ENCODE measurements at places on chromosomes 1 and 21.

DNA sequence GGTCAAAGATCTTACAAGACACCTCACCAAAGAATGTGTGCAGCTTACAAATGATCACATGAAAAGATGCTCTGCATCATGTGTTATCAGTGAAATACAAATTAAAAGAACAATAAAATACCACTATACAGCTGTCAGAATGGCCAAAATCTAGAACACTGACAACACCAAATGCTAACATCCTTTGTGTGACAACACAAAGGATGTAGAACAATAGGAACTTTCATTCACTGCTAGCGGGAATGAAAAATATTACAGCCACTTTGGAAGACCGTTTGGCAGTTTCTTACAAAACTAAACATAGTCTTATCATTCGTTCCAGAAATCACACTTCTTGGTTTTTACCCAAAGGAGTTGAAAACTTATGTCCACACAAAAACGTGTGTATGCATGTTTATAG lies 20.6 kb upstream of the SELP start:
- DNase-seq, result no peak

DNA sequence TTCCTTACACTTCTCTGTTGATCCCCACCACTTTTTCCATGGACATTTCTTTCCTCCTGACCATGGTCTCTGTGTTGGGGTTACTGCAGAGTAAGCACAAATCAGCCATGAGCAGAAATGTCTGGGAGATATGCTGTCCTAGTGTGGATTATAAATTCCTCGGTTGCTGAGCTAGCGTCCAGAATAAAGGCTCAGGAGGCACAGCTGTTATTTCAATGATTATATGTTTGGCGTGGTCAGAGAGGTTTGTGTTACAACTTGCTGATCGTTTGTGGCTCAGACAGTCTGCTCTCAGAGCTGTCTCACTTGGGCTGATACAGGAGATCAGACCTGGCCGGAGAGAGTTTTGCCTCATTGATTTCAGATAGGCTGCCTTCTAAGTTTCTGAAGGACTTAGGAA lies 37.5 kb upstream of the LAMC2 start:
- no peak for DNase-seq

DNA sequence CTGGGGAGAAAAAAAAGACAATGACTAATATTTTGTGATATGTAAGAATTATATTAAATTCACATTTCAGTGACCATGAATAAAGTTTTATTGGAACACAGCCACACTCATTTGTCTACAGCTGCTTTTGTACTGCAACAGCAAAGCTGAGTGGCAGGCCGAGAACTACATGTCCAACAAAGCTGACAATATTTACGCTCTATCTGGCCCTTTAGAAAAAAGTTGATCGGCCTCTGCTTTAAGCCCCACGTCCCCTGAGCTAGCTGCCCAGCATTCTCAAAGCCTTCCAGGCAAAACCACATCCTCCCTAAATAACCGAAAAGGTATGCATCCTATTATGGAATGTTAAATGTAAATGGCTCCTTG lies 8.6 kb downstream of the SLC2A1 start:
- no peak for DNase-seq

GRCh38 chr1:67898033-67898726 lies 64.9 kb upstream of the GNG12 start:
- no peak for DNase-seq

DNA sequence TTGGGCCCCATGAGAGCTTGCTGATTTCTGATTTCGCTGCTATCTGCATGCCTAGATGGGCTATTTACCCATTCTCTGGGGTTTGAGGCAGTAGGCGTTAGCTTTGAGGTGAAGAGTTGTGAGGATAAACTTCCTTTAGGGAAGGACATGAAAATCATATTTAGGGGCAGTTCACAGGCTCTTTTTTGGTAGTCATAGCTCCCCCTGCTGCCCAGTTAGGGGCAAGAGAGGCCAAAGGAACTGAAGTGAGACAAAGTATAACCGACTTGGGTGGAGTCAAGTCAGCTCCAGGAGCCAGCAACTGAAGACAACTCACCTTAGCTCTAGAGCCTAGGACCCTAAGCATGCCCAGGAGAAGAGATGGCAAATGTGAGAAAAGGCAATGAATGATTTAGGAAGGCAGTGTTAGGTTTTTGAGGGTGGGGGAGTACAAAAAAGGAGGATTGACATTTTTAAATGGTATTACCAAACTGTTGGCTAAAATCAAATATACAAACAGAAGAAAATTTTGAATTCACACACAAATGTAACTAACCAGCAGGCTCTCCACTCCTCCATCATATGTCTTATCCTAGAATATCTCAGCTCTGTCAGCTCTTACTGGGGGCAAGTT lies 625.2 kb downstream of the LMO4 start:
- peak; percentile 51 for DNase-seq

- DNase-seq, result no peak
Observed at GRCh38 chr1:42177541-42177981, 13.0 kb upstream of the GUCA2A start.

GRCh38 chr1:30864681-30865080 lies 43.9 kb downstream of the SDC3 start:
- no peak for DNase-seq

DNA sequence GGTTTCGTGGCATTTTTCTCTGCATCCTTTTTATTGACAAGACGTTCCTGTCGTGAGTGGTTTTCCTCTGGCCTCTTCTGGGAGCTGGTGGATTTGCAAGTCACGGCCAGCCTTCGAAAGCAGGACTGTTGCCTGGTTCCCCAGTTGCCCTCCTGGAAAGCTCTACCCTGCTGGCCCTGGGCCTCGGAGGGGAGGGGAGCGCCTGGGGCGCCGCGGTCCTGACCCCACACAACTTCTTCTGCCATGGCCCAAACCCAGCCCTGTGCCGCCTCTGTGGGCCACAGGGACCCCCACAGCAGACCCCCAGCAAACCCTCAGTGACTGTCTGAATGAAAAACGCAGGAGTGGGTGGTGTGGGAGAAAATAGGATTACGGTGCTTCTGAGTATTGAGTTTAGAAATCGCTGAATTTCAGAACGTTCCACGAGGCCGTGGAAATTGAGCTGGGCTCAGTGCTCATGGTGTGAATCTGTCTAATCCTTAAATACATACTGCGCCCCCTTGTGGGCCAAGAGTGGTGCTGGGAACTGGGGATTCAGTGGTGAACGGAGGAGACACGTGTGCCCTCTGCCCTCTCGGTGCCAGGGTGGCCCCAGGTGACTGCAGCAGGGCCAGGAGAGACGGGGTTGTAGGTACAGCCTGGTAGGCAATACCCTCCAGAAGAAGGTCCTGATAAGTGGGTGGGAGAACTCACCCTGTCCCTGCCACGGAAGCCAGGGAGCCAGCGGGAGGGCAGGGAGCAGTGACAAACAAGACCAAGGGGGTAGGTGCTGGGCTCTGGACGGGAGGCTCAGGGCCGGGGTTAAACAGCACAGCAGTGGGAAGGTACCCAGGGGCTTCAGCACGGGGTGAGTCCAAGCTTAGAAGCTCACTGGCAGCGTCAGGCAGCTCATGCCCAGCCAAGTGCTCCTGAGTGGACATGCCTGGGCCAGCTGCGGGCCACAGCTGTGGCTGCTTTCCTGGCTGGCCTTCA lies 101.2 kb upstream of the COL6A1 start:
- DNase-seq, result peak; percentile 67

GRCh38 chr1:62295921-62296491 lies 23.2 kb downstream of the KANK4 start:
- DNase-seq, result peak; percentile 86

DNA sequence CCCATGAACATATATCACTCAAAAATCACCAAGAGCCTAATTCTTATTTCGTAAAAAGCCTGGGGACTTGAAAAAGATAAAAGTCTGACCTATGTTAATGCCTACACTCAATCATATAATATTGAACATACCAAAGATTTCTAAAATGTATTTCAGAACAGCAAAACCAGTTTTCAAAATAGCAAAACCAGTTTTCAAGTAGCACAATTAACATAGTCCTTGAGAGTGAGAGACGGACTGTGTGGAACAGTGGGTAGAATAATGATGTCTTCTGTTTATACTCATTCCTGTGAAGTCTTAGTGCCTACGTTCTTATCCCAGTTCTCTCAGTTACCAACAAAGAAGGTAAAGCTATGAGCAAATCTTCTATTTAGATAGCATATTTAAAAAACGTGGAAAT lies 22.3 kb upstream of the RGS2 start:
- no peak for DNase-seq

DNA sequence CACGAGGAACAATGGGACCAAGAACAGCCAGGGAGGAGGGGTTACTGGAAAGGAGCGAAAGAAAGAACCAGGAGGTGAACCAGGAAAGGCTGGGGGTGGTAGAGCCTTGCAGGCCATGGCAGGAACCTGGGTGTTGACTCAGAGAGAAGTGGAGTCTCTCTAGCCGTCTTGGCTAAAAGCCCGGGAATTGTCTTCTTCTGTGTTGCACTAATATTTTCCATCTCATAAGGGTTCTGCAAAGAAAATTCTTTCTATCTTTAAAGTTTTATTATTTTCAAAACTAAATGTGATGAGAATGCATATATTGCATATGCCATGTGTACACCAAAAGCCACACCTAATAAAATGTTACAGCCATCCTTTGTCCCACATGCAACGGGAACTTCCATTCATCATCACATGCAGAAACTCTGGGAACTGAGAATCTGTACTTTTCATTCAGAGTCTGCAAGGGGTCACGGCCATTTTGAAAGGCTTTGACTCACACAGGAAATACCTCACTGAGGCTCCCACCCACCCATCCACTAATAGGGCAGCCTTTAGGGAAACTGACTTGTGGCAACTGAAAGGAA lies 38.0 kb downstream of the ERG start:
- DNase-seq, result no peak

DNA sequence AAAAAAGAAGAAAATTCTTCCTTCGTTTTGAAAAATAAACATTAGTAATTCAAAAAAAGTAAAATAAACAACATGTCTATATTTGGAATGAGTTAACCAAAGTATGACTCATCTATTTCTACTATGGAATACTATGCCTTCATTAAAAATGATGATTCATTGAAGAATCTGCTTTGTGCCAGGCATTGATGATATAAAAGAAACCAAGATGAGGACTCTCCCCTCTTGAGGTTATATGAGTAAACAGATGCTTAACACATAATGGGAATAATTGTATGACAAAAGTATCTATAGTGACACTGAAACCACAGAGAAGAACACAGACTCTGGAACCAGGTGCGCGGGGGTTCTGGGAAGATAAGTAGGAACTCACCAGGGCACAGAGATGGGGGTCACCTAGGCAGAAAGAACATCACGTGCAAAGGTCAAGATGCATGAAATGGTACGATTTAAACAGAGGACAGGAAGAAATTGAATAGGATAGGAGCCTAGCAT lies 18.8 kb downstream of the ELF3 start:
- no peak for DNase-seq

- DNase-seq, result no peak
Observed at GRCh38 chr1:184860985-184861754, 106.5 kb upstream of the EDEM3 start.

GRCh38 chr1:62285440-62285839 lies 33.8 kb downstream of the KANK4 start:
- DNase-seq, result no peak
